ENCODE measurements at places on chromosomes 11 and 22.

DNA sequence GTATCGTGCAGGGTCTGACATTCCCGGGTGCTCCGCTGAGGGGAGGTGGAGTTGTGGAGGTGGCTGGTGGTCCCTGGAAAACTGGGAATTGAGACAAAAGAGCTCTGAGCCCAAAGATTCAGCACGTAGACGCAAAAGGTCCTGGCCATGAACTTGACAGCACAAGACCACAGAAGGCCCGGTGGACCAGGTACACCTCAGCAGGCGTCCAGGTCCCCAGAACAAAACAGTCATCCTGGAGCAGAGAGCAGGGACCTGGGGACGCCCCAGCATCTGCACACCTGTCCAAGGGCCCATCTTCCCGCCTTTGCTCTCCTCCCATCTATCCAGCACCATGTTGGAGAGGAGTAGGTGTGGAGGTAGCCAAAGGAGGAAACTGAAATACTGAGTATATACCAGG is 13.8 kb upstream of the MB start:
- no peak for DNase-seq

- peak; percentile 81 for DNase-seq
Measured at GRCh38 chr11:128172046-128172878, 415.1 kb downstream of the ETS1 start.

DNA sequence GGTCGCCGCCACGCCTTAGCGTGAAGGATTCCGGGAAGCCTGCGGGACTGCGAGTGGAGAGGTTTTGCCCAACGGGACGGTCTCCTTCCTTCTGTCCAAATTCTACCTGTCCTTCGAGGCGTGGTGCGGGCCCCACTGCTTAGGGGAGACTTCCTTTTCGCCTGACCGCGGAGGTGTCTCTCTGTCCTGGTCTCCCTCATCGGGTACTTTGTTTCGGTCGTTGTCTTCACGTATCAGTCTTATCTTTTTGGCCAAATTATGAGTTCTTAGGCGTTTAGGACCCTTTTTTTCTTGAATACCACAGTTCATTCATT is 388 bp downstream of the HINFP start:
- DNase-seq: no peak

DNA sequence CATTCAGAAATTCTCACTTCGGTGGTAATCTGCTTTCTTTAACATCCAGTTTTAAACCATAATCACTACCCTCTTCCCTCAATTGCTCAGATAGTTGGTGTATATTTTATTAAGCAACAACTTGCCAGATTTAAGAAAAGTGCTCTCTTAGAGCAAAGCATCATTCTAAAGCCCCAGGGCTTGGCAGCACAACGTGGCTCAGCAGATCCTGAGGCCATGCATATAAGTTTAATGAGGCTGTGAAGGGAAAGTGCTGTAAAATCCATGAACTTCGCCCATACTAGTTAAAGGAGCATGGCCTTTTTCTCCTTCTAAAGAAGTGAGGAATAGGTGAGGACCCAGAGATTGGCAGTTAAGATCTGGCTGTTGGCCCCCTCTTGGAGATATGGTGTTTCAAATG is 482.3 kb upstream of the CCDC90B start:
- no peak for DNase-seq

GRCh38 chr11:93740730-93741093 is 583 bp downstream of the TAF1D start:
- DNase-seq: peak; percentile 51

- no peak for DNase-seq
Measured at GRCh38 chr11:104380358-104380757, 216.4 kb upstream of the PDGFD start.

DNA sequence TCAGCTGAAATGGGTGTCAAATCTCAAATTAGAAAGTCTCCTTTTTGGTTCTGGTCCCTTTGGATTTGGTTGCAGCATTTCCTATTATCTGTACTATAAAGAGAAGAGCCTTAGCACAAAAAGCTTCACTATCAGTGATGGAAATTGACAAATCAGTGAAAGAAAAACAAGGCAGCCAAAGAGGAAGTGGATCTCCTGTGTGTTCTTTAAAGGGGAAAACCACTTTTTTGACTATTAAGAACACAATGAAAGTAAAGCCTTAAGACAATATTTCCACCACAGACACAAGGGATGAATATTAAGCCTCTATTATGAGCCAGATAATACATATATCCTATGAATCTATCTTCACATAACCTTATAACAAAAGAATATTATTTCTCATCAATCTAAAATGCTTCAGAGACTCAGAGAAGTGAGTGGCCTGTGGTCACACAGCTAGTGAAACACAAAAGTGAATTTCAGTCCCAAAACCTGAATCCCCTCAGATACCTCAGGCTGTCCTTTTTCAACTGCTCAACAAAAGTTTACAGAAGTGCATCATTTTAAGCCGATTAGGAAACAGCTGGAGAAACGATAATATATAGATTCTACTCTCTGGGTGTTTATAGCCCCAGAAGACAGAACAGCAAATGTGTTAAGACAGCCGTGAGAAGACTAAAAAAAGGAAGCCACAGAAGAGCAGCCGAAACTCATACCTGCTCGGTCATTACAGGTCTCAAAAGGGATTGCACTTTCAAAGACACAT is 24.4 kb upstream of the FSHB start:
- no peak for DNase-seq

GRCh38 chr22:30129636-30130035 is 49.4 kb downstream of the HORMAD2 start:
- no peak for DNase-seq

- no peak for DNase-seq
Measured at GRCh38 chr11:128603752-128604414, 16.5 kb upstream of the ETS1 start.

- peak; percentile 84 for DNase-seq
Measured at GRCh38 chr22:46150034-46150654, at the start of gene PPARA. PPARA (plus strand) TSS chr22:46150526; CDS start chr22:46198384, 47,858 bp downstream.

- no peak for DNase-seq
Measured at GRCh38 chr22:27853424-27853823, 51.9 kb upstream of the MN1 start.

- no peak for DNase-seq
Measured at GRCh38 chr11:66686100-66686785, 8.6 kb upstream of the RBM4B start.

DNA sequence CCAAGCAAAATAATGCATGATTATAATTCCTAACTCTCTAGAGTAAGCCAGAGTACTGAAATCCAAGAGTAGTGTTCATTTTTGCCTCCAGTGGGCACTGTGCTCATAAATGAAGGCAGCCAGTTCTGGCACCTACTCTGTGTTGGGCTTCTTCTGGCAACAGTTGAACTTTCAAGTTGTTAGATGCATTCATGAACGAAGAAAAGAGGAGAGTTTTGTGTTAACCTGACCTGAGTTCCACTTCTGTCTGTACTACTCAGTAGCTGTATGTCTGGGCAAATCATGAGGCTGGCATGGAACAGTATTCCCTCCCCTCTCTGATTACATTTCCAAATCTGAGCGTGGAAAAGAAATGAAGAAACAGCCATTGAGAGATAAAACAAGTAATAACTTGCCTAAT is 20.3 kb upstream of the TENM4 start:
- no peak for DNase-seq

- no peak for DNase-seq
Measured at GRCh38 chr11:95778699-95779098, 10.9 kb downstream of the FAM76B start.

DNA sequence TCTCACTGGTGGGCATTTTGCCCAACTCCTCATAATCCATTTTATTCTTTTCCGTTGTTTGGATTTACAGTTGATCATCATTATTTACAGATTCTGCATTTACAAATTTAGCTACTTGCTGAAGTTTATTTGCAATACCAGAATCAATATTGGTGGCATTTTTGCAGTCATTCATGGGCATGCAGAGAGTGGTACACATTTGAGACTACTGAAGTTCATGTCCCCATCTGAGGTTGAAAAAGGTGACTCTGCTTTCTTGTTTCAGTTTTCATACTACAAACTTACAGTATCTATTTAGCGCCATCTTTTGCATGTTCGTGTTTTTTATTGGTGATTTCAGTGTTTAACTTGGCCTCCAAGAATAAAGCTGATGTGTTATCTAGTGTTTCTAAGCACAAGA is 318.7 kb upstream of the CTSC start:
- DNase-seq: no peak

- no peak for DNase-seq
Measured at GRCh38 chr11:10786451-10786850, 22.3 kb downstream of the EIF4G2 start.

- DNase-seq: no peak
Measured at GRCh38 chr22:33666279-33666960, 253.9 kb downstream of the LARGE1 start.

GRCh38 chr11:2452321-2453012 is 7.7 kb downstream of the KCNQ1 start:
- no peak for DNase-seq

DNA sequence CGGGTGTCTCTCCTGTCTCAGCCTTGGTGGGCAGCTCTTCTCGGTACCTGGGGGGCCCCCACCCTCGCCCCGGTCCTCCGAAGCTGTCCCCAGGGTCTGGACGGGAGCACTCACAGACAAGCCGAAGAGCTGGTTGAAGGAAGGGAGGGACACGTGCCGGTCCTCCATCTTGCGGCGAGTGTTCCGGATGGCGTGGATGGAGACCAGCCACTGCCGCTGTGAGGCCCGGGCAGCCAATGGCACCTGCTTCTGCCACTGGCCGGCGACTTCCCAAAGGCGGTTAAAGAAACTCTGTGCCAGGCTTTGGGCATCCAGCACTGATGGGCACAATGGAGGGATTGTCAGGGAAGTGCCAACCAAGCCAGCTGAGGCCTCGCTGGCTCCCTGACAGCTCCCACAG is 18.7 kb downstream of the PPM1F start:
- no peak for DNase-seq

- DNase-seq: peak; percentile 26
Measured at GRCh38 chr11:3855808-3856491, 486 bp downstream of the STIM1 start.

DNA sequence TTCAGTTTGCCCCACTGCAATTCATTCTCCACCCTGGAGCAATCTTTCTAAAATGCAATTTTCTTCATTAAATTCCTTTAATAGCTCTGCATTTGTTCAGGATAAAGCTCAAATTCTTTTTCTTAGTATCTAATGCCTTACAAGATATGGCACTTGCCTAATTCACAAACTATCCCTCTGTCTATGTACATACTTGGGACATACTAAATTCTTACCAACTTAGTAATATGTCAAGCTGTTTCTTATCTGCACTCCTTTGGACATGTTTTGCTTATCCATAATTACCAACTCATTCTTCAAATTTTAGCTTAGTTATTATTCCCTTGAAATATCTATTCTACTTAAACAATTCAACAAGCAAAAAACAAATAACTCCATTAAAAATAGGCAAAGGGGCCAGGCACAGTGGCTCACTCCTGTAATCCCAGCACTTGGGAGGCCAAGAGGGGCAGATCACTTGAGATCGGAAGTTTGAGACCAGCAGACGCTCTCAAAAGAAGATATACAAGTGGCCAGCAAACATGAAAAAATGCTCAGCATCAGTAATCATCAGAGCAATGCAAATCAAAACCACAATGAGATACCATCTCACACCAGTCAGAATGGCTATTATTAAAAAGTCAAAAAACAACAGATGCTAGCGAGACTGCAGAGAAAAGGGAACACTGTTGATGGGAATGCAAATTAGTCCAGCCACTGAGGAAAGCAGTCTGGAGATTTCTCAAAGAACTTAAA is 96.9 kb downstream of the FAM76B start:
- no peak for DNase-seq

DNA sequence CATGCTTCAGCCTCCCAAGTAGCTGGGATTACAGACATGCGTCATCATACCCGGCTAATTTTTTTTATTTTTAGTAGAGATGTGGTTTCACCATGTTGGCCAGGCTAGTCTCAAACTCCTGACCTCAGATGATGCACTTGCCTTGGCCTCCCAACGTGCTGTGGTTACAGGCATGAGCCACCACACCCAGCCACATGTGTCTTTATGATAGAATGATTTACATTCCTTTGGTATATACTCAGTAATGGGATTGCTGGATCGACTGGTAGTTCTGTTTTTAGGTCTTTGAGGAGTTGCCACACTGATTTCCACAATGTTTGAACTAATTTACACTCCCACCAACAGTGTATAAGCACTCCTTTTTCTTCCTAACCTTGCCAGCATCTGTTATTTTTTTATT is 276.2 kb downstream of the METTL15 start:
- DNase-seq: no peak

DNA sequence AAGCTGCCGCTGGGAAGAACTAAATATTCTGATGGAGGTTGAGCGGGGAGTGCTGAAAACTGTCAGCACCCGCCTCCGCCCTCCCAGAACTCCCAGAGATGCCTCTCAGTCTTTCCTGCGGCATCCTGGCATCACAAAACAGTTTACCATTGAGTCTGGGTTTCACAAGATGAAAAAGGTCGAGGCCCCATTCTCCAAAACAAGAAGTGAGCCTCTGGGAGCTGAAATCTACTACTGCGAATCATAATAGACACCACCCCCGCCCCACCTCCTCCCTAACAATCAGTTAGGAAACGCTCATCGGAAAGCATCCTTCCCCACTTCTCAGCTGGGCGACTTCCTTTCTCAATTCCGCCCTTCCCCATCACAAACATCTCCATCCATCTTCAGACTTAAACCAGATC is 1.0 kb downstream of the SUN2 start:
- peak; percentile 50 for DNase-seq

DNA sequence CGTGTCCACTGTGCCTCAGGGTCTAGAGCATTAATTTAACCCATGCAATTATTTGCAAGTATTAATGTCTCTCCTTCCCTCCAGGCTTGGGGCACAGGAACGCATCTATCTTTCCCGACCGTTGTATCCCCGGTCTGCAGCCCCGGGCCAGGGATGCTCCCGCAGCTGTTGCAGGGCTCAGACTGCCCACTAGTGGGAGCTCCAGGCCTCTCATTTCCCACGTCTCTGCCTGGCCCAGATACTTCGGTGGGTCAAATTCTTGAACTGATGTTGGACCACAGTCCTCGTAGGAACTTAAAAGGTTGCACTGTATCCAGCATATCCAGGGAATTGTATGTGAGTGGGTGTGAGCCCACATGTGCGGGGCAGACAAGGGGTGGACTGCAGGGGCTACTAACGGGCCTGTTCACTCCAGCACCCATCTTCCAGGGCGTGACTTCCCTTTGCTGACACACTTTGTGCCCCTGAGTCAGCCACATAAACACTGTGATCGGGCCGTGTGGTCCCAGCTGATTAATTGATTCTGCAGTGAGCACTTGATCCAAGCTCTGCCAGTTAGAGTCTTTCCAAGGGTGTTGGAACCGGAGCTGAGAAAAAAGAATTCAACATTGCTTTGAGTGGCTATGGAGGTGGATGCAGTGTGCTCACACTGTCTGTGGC is 451.3 kb downstream of the TBC1D22A start:
- no peak for DNase-seq

DNA sequence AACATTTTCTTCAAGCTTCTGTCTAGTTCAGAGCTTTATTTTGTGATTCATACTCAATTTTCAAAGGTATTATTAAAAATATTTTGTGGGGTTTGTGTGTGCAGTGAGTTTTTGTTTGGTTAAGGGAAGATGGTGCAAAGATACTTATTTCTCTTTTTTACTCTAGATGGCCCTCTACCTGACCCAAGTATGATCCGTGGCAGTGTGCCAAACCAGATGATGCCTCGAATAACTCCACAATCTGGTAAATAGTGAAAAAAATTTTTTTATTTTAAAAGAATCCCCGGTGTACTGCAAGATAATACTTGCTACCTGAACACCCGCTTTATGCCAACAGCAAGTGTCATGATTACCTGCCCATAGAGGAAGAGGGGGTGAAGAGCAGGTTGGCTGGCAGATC is 54.2 kb downstream of the EP300 start:
- DNase-seq: no peak

GRCh38 chr11:119992171-119993051 is 145.5 kb downstream of the TRIM29 start:
- no peak for DNase-seq

- no peak for DNase-seq
Measured at GRCh38 chr11:59611570-59612565, 3.7 kb downstream of the OSBP start.
